Placental epithelial cell (primary cell): ENCODE measurements at places on chromosomes 2 and 18. TPM values are rescaled to one million over a fixed set of nuclear protein-coding genes. Genes with fewer than 3 reads are reported as not detected.

The AGXT gene
- not detected in 2 replicates for total RNA-seq

The PID1 gene
- total RNA-seq, result 8.2 and 9.1 TPM in 2 replicates

The TTN gene
- total RNA-seq, result under 0.01 TPM in 2 replicates

The ZNF804A gene
- total RNA-seq, result under 0.01 and 0.22 TPM in 2 replicates

The C2orf92 gene
- 4.7 and 9.0 TPM in 2 replicates for total RNA-seq
